LNCaP clone FGC (cell line): ENCODE measurements at places on chromosomes 2 and 18.
A peak's percentile ranks its signal among the peaks of the same experiment; 100 is the strongest.

GRCh38 chr2:124526221-124526620 lies 501.1 kb downstream of the CNTNAP5 start:
- DNase-seq: no peak

DNA sequence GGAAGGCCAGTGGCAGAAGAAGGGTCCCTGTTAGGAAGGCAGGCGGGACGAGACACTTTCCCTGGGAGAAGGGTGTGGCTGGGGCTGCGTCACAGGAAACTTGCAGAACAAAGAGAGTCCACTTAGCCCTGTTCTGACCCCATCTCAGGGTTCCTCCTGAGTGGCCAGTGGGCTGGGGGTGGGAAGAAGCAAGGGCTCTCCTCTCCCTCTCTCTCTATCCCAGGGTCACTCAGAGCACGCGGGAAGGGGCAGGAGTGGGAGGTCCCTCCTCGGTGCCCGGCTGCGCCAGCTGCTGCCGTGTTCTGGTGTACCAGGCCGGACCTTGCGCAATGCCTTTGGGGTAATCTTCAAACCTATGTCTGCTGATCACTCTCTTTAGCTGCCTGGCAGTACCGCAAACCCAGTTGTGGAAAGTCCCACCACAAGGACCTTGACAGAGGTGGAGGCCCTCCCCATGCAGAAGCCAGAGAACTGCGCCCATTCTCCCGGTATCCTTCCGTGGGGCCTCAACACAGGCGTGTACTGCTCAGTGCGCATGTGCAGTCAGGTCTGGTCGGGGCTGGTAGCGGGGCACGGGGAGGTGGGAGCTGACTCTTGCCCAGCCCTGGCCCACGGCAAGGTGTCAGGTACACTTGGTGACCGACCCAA lies 47.8 kb upstream of the ST3GAL5 start:
- DNase-seq: no peak

DNA sequence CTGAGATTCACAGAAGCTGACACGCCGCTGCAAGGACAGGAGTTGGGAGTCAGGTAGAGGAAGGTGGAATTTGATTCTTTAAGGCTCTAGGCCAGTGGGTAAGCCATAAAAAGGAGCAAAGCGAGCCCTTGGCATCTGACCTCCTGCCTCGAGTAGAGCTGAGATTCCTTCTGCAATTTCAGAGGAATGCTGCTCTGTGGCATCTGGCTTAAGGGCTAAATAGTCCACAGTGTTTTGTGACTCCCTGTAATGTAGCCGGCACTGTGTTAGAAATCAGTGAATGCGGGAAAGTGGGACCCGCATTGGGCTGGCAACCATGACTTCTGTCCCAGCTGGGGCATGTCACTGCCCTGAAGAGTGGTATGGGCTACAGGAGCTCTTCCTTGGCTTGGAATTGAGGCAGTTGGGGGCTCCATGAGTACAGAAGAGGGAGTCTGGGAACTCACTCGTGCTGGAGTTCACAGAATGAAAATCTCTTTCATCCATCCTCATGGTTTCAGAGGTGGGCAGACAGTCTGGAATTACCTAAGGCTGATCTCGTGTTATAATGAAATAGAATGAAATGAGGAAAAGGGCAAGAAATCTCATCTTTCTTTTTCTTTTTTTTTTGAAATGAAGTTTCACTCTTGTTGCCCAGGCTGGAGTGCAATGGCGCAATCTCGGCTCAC lies 12.7 kb upstream of the MYCN start:
- no peak for DNase-seq

GRCh38 chr2:11863103-11863502 lies 116.7 kb downstream of the LPIN1 start:
- no peak for DNase-seq

GRCh38 chr18:38262661-38263060 lies 697.1 kb upstream of the CELF4 start:
- DNase-seq: no peak

DNA sequence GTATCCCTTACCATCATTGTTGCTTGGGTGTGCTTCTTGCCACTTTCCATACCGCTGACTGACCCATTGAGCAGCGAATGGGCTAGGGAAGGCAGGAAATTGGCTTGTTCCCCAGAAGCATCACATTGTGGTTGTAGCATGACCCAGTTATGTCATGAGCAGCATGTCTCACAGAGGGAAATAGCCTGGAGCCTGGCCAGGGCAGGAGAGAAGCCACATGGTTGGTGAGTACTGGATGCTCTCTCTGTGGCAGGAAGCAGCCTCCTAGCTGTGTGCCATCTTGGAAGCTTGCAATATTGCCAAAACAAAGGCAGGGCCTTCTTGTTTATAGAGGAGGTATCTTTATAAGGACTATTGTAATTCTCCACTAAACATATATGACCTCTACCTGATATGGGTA lies 482.6 kb downstream of the PIK3C3 start:
- DNase-seq: no peak

DNA sequence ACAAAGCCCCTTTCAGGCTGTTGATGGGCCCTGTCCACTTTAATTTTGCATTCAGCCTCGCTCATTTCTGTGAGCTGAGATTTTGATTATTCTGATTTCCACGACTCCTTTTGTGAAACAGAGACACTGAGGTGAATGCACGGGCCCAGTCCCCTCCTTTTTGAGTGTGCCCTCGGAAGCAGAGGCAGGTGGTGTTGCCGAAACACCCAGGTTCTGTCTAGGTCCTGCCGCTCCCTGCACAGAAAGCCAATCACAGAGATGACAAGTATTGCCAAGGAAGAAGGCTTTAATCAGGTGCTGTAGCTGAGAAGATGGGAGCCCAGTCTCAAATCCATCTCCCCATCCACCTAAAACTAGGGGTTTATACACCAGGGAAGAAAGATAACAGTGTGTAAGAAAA lies 44.2 kb upstream of the EDAR start:
- DNase-seq: no peak

DNA sequence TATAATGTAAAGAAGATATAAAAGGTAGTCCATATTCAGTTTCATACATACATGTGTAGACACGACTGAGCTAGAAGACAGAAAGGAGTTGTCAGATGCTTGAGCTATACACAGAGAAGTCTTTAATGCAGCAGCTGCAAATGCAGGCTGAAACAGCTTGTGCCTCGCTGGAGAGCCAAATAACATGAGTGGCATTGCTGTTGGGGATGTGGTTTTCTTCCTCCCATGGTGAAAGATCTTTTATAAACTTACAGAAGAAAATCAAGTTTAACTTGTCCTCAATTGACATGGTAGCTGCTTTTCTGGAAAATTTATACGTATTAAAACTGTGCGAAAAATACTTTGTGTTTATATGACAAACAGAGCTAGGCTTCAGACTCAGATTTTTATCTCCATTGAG lies 16.4 kb upstream of the IL1R1 start:
- no peak for DNase-seq

DNA sequence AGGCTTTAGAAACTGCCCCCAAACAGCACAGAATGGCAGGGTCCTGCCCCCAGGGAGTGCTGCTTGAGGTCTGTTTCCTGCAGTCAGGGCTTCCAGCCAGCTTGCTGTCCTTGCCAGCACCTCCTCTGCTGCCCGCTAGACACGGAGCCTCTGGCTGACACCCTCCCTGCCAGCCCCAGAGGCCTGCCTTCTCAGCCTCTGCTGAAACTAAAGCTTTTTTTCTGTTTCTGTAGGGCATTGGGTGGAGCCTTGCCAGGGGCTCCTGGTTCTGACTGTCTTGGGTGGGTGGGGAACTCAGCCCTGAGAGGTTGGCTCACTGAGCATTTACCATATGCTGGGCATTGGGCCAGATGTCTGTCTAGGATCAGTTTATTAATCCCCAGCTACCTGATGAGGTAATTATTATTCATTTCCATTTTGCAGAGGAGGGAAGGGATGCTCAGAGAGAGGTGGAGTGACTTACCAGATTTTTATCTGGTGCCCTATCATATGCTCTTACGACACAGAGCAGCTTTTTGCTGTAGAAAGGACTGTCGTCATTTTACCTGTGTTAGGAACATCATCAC lies 35.4 kb downstream of the INPP4A start:
- peak; percentile 43 for DNase-seq

GRCh38 chr18:54162431-54162830 lies 62.0 kb downstream of the MBD2 start:
- no peak for DNase-seq

GRCh38 chr2:191747170-191747530 lies 69.2 kb downstream of the NABP1 start:
- DNase-seq: no peak
